ENCODE measurements at places on chromosomes 2 and 18.

DNA sequence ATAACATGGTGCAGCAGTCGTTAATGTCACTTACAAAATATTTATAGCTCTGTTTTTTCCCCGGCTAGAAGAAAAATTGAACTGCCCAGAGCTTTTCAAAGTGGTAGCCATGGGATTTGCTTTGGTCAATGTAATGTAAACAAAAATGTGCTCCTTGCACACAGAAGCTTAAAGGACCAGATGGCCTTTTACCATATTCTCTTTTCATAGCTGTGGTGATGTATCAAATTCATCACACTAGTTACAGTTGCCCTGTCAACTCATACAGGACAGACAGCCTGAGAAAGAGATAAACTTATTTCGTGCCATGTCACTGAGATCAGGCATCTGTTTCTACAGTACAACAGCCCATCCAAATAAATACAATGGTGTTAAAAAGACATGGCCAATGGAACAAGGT lies 368.1 kb upstream of the CDH19 start:
- DNase-seq = no peak

GRCh38 chr2:117359266-117359914 lies 455.1 kb upstream of the DDX18 start:
- DNase-seq = no peak

- DNase-seq = no peak
Measured at GRCh38 chr2:96195410-96196066, 13.1 kb downstream of the STARD7 start.

DNA sequence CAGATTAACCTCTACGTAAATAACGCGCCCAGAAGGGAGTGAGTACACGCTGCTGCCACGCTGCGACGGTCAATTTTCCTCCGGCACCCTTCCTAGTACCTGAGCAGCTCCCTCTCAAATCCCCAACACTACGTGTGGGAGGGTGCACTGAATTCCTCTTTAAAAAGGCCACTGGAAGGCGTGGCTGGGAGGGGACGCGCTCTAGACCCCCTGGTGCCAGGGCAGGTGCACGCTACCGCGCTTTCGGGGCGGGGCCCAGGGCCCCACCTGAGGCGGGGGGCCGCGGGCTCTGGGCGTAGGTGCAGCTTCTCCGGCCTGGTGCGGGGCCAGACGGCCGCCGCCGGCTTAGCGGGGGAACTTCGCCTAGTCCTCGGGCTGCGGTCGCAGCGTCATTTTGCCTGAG lies 668 bp upstream of the ANKRD12 start:
- no peak for DNase-seq

GRCh38 chr2:112010751-112011150 lies 44.3 kb upstream of the TMEM87B start:
- DNase-seq = no peak

- DNase-seq = peak; percentile 50
Measured at GRCh38 chr2:196160101-196160500, 11.3 kb downstream of the STK17B start.

- no peak for DNase-seq
Measured at GRCh38 chr2:11012131-11012693, 100.5 kb downstream of the KCNF1 start.

- DNase-seq = no peak
Measured at GRCh38 chr2:20641123-20641985, 9.5 kb downstream of the HS1BP3 start.

- no peak for DNase-seq
Measured at GRCh38 chr2:54401554-54401953, 54.6 kb upstream of the SPTBN1 start.

DNA sequence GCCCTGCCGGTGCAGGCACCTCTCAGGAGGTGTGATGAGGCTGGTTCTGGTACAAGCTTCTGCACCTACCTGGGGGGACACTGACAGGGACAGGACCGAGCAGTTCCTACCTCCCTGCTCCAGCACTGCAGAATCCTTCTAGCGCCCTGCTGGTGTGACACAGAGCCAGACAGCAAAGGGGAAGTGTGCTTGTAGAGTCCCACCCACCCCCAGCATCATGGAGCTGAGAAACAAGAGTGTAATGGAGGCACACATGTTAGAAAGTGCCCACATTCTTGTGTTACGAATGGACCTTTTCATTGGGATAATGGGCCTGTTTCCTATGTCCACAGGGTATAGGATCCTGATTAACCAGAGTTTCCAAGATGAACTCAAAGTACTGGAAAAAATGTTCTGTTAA lies 38.3 kb downstream of the OXER1 start:
- no peak for DNase-seq

- DNase-seq = no peak
Measured at GRCh38 chr2:39050109-39050508, 70.7 kb downstream of the SOS1 start.

DNA sequence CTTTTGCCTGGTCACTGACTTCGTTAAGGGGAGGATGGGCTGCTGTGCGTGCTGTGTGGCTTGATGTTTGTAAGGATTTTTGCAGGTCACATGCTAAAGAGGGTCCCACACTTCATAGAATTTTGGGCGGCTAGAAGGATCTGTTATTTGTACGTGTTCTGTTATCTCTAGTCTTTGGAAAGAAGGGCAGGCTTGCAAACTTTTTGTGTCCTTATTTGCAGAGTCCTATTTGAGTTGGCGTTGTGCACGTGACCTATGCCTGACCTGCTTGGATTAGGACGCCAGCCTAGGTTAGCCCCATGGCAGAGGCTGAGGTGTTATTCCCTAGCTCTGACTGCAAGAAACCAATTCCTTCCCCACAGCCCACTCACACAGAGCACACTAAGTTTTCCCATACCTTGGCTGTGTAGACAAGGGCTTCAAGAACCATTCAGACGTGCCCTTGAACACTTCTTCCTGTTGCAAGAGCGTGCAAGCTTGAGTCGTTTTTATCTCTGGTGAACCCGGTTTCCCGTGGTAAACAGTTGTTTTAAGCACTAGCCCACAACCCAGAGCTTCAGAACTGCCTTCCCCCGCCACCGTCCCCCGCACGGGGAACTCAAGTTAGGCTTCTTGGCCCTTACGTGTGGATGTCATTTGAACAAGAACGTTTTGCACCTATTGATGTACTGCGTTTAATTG lies 94.6 kb downstream of the LDLRAD4 start:
- no peak for DNase-seq

- DNase-seq = no peak
Measured at GRCh38 chr18:5582849-5583681, 39.3 kb upstream of the EPB41L3 start.

GRCh38 chr18:57759650-57760049 lies 43.5 kb downstream of the ATP8B1 start:
- no peak for DNase-seq

- DNase-seq = no peak
Measured at GRCh38 chr2:226057914-226058313, 658.4 kb downstream of the NYAP2 start.

- DNase-seq = no peak
Measured at GRCh38 chr2:54708584-54709335, 14.7 kb upstream of the EML6 start.

DNA sequence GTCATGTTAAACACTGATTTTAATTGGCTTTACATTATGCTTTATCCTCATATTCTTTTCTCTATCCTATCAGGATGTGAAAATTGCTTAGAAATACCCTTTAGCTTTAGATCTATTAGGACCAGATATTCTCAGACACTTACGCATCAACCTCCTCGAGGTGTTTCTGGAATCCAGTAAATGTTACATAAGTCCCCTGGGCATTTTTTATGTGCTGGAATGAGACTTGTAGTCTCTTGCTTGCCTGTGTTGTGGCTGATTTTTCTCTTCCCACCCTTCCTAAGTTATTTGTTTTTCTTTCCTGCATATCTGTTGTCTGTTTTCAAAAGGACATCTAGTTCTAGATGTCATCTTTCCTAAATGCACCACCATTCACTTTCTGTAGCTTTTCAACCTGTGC lies 197.1 kb downstream of the CCDC85A start:
- no peak for DNase-seq

DNA sequence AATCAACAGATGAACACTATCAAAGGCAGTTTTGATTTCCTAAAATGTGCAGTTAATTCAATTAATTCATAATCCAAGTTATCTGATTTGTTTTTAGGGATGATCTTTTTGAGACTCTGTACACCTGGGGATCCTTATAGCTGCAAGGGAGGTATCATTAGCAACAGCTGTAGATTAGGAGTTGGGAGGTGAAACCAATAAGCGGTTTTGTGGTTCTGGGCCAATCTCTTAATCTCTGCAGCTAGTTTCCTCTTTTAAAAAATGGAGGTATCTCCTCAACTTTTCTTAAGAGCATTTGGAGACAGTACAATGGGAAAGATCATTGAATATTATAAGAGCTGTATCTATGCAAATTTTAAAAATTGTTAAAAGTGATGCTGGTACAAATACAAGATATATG lies 126.0 kb downstream of the MC4R start:
- no peak for DNase-seq

- DNase-seq = no peak
Measured at GRCh38 chr18:22830511-22830910, 102.6 kb upstream of the RBBP8 start.

DNA sequence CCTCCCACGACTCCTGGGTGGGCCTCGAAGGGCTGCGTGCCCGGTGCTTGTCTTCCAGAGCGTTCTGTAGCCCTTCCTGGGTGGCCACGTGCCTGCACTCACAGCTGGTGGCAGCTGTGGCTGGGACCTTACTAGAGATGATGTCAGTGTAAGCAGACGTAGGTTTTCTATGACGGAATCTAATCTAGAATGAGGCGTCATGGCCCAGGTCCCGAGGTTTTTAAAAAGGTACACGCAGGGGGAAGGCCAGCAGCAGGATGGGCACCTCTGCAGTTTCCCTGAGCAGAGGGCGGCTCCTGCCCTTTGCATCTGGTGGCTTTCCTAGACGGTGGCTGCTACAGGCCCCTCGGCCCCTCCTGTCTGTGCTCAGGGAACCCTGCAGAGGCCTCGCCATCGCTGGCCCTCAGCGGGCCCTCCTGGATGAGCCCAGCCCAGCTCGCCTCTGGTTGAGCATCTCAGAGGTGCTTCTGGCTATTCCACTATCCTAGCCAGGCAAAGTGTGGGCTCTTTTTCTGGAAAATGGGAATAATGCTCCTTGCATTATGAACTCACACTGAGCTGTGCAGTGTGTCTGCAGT lies 49.6 kb upstream of the PXDN start:
- DNase-seq = no peak

DNA sequence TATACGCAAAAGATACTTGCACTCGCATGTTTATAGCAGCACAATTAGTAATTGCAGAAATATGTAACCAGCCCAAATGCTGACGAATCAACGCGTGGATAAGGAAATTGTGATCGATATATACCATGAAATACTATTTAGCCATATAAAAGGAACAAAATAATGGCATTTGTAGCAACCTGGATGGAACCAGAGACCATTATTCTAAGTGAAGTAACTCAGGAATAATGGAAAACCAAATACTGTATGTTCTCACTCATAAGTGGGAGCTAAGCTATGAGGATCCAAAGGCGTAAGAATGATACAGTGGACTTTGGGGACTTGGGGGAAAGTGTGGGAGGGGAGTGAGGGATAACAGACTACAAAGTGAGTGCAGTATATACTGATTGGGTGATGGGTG lies 1008.0 kb upstream of the CRIM1 start:
- no peak for DNase-seq

DNA sequence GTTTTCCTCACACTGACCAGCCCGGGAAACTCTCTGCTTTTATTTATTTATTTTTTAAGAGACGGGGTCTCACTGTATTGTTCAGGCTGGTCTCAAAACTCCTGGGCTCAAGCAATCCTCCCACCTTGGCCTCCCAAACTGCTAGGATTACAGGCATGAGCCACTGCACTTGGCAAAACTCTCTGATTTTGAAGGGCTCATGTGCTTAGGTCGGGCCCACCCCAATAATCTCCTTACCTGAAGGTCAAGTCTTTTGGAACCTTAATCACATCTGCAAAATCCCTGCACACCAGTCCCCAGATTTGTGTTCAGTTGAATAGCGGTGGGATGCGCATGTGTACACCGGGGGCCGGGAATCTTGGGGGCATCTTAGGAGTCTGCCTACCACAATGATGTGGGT lies 7.7 kb upstream of the ECEL1 start:
- no peak for DNase-seq

DNA sequence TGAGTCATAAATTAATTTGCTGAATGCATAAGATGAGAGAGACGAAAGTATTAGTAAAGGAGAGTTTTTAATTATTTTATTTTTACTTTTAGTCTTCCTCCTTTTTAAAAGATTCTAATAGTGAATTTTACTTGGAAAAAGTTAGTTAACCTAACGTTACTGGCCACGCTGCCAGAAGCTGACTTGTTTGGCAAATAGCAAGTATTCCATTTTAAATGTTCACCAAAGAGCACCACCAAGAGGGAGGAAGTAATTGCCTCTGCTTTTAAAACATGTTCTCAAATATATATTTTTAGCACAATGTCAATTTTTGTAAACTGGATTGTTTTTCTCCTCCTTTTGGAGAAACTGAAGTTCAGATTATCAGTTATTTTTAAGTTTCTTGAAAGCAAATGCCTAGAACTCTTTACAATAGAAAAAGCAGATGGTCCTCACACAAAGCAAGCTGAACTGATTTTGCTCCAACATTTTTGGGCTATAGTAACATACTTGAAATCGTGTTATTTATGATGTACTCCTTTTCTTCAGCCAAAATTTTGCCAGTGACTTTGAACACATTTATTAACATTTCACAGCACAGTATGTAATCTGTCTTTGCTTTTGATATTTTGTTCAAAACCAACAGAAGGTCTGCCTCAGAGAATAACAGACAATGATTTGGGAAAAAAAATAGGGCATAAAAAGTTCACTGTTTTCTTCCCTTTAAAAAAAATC lies 1311.0 kb upstream of the FAM98A start:
- DNase-seq = no peak

- DNase-seq = no peak
Measured at GRCh38 chr2:180240774-180241173, 233.7 kb upstream of the CWC22 start.

GRCh38 chr2:127674241-127675209 lies 805 bp downstream of the LIMS2 start:
- no peak for DNase-seq

DNA sequence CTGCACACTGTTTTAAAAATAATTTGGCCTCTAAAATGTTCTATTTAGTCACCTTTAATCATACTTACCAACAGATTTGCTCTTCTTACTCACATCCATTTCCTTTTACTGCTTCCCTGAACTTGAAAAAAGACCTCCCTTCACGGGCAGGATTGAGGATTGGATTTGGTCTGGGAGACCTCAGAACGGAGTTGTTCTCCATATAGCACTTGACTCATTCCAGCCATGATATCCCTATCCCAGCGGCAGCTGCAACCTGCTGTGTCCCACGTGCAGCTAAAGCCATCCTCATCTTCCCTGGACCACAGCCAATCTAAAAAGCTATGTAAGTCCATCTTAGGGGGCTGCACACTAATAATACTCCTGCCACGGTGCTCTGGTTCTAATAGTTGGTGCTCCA lies 97.0 kb upstream of the PTPRM start:
- no peak for DNase-seq

- no peak for DNase-seq
Measured at GRCh38 chr2:172307800-172308199, 119.6 kb upstream of the ITGA6 start.

DNA sequence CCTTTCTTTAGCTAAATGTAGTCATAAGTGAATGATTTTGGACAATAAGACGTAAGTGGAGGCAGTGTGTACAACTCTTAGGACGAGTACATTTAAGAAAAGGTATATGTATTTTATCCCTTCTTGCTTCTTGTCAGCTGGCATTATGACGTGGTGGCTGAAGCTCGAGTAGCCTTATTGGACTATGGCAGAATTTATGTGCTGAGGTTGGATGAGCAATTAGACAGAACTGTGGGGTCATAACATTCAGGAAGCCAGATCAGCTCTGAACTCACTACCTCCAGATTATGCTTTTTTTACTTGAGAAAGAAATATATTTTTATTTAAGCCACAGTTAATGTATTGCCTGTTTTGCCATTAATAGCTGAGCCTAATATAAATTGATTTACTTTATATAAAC lies 661.5 kb downstream of the ERBB4 start:
- DNase-seq = no peak

- no peak for DNase-seq
Measured at GRCh38 chr2:33598561-33599174, 431 bp downstream of the FAM98A start.
